Ecto neural progenitor cell (in vitro differentiated cells): ENCODE measurements at places on chromosomes 7 and 10.

GRCh38 chr7:1150400-1151002, 9.5 kb downstream of the ZFAND2A start:
- no peak for DNase-seq

GRCh38 chr10:123934846-123935245, 43.2 kb upstream of the CPXM2 start:
- DNase-seq, result no peak

DNA sequence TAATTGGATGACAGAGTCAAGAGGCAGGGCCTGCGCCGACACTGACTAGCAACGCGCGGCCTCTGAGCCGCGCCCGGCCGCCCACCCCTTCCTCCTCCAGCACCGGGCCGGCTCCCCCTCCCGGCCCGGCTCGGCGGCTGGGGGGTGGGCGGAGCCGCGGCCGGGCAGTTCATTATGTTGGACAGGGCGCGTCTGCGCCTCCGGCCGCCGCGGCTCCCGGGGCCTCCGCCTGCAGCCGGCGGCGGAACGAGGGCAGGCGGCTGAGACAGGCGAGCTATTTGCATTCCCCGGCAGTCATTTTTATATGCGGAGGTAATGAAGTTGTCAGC, 106.7 kb downstream of the SNX10 start:
- DNase-seq, result peak; percentile 83

DNA sequence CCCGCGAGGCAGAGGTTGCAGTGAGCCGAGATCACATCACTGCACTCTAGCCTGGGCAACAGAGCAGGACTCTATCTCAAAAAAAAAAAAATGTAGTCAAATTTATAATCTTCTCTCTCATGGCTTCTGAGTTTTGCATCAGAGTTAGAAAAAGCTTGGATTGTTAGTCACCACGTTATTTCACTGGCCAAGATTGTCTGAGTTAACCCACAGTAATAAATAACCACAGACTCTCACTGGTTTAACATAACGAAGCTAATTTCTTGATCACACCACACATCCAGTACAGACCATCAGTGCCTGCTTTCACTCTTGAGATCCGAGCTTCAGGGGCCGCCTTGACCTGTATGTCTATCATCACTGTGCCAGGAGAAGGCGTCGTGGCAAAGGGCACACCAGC, 116.8 kb upstream of the JCAD start:
- DNase-seq, result no peak

- DNase-seq, result no peak
Measured at GRCh38 chr7:63008366-63008765, 990.3 kb upstream of the ZNF722 start.

DNA sequence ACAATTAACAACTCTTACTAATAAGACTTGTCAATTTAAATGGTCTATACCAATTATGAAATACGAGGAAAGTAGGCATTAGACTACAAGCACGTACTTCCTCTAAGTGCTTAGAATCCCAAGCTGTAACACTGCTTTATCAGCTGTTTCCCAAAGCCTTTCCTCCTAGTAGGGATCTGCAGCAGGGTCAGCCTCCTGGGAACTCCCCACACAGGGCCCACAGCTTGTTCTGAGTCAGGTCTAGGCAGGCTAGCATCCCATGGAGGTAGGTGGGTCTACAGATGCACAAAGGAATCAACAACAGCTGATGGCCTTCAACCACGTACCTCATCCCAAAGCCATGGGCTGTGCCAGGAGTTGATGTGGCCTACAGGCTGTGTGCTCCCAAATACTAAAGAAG, 14.7 kb downstream of the MMS19 start:
- no peak for DNase-seq
